Activated CD8-positive, alpha-beta memory T cell treated with anti-CD3 and anti-CD28 coated beads, Interleukin-2, amount 10 ng/mL, durations not matched to agents 7 days and 5 days (primary cell): ENCODE measurements at places on chromosomes 7 and 10.

DNA sequence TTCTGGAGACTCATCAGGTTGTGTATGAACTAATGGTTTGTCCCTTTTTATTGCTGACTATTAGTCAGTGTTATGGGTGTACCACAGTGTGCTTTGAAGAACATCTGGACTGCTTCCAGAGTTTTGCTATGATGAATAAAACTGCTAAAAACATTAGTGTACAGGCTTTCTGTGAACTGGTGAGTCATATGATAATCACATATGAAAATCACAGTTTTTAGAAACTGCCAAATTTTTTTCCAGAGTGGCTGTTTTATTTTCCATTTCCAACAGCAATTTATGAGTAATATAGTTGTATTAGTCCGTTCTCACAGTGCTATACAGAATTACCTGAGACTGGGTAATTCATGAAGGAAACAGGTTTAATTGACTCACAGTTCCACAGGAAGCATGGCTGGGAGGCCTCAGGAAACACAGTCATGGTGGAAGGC is 281.2 kb upstream of the VSTM2A start:
- no peak for DNase-seq

DNA sequence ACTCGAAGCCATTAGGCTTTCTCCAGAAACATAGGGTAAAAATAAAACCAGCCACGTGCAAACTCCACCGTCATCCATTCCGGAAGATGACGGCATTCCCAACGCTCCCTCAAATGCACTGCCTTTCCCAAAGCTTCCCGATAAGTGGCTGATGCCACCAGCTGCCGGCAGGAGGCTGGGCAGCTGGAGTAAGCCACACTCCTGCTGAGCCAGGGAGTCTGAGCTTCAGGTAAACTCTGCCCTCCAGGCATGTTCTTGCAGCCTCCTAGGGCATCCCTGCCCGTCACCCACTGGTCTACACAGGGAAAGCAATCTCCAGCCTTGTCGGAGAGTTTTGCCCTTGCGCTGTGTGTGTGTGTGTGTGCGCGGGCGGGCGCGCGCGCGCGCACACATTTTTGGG is 40.5 kb upstream of the TMEM273 start:
- DNase-seq = no peak

DNA sequence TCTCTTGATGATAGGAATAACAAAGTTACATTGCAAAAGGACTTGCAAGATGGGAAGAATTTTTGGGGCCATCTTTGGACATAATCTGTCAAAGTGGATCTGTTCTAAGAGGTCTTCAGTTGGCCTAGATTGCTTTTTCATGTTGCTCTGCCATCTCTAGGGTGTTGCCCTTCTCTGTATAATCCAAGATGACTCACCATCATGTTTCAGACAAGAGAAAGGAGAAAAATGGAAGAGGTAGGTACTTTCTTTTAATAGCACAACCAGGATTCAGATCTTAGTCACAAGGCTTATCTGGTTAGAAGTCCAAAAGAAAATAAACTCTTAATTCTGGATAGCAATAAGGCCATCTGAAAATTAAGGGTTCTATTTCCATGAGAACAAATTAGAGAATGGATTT is 38.7 kb upstream of the FOXP2 start:
- no peak for DNase-seq

DNA sequence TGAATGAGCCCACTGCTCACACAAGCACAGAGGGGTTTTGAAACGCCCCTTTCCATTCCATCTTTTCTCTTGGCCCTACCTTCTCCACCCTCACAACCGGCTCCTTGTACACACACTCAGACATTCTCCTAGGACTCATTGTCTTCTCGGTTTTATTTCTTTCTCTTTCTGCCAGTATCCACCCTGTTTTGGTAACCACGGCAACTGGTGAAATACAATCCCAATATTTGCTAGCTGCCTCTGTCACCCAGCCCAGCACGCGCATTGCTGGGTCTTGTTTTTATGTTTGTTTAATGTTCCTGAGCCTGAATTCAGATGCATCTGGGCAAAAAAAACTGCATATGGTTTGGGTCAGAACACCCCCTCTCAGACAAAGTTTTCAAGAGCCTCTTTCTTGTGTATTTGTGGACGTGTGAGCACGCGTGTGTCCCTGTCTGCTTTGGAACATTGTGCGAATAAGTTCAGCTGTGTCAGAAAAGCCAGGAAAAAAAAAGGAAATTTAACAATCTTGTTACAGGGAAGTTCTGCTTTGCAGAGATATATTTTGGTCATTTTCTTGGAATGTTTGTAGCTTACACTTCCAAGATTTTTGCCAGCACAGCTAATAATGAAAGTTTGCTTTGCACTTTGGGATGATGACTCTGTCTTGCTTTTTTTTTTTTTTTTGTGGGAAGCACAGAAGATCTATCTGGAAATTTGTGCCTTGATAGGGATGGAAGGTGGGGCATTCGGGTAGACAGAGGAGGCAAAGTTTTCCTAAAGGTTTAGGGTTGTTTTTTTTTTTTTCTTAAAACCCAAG is 225.9 kb downstream of the TRIL start:
- DNase-seq = no peak

DNA sequence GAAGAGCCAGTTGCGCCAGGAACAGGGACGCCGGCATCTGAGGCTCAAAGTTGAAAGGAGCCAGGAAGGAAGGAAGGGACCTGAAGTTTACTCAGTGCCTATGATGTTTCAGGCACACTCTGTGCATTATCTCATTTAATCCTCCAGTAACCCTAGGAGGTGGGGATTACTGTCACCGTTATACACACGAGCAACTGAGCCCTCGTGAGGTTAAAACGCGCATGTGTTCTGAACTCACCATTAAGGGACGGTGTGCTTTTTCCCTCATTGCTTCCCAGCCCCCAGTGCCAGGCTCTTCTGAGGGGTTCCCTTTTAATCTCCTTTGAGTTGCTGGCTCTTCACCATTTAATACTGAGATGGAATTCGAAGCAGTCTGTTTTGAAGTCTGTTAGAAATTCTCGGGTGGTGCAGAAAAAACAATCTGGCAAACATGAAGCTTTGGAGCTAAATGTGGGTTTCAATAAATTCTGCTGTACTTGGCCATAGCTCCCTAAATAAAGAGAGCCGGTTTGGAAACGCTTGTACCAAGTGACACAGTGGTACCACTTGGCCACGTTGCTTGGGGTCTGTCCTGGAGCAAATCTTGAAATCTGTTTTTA is 102.2 kb downstream of the TAX1BP1 start:
- no peak for DNase-seq

GRCh38 chr10:74373059-74373458 is 222.0 kb downstream of the ADK start:
- no peak for DNase-seq

GRCh38 chr7:47882635-47883034 is 65.6 kb downstream of the PKD1L1 start:
- no peak for DNase-seq

DNA sequence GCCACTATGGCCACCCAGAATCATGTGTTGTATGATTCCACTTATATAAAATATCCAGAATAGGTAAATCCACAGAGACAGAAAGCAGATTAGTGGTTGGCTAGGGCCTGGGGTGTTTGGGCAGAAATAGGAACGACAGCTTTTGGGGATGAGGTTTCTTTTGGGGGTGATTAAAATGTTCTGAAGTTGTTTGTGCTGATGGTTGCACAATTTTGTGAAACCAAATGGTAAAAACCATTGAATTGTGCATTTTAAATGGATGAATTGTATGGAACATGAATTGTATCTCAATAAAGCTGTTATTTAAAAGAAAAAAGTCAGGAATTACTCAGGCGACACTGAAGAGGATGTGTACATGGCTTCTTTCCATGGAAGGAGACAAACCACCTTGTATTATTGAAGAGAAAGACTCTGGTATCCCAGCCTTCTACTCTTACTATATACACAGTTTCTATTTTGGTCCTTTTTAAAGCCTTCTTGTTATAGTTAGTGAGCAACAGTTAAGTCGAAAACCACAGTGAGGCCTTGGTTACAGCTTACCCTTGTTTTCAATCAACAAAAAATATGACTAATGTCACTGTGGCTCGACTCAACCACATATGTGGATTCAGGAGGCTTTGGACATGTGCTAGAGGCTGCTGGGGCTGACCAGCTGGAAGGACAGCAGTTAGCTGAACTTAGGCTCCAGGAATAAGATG is 57.1 kb upstream of the KMT2E start:
- DNase-seq = peak; percentile 83

DNA sequence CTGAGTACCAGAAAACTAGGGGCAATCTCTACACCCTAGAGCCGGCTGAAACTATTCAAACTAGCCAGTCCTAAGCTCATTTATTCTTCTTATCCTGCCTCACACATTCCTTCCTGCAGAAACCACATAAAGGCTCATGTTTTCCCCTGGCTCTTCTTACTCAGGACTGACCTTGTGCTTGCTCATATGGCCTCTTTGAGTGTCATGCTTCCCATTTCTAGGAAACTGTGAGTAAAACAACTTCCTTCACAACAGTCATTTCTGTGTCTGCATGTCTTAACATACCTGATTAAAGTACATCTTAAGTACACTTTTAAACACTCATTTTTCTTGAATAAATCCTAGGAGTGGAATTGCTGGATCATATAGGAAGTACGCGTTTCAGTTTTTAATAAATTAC is 52.3 kb upstream of the KIAA1217 start:
- DNase-seq = no peak

- no peak for DNase-seq
These were observed 223.6 kb downstream of the ARL4A start for GRCh38 chr7:12911053-12911452.

GRCh38 chr10:87761892-87762291 is 56.1 kb downstream of the ATAD1 start:
- DNase-seq = peak; percentile 73

GRCh38 chr10:36448760-36449691 is 676.4 kb upstream of the ANKRD30A start:
- no peak for DNase-seq

DNA sequence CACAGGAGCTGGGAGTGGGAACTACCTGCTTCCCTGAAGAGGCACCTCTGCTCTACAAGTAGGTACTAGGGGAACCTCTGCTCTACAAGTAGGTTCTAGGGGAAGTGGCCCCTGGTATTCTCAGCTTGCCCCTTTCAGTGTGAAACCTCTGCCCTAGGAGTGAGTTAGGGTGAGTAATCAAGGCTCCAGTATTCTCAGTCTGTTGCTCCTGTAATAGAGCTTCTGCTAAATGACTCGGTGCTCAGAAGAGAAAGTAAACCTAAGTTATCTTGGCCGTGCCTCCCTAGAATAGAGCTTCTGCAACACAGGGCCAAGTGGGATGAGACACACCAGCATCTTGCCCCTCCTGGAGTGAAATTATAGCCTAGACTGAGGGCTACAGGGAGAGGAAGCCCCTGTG is 13.4 kb upstream of the RASSF4 start:
- DNase-seq = peak; percentile 16

DNA sequence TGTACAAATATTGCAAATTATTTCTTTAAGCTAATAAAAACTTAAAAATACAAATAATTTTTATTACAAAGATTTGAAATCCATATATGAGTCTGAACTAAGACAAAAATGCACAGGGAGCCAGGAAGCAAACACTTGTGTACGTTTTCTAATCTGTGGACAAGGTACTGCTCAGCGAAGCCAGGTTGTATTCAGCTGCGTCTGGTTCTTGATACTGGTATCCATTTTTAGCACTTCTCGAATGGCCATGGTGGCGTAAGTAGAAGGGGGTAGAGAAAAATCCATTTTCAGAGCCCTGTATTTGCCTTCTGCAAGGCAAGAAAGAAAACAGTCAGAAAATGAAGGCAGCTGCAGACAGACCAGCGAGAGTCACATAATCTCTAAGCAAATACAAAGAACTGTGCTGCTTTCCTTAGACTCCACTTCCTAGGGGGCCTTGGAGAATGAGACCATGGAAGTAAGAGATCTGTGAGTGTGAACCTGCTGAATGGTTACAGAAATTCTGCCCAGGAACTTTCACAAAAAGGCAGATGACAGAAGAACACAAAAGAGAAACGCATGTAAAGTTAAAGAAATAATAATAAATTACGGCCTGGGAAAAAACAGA is 64.3 kb downstream of the PUS7 start:
- DNase-seq = no peak

- no peak for DNase-seq
These were observed 139.3 kb downstream of the SLC25A13 start for GRCh38 chr7:96182424-96183158.

GRCh38 chr7:4201566-4201965 is 480.5 kb upstream of the FOXK1 start:
- no peak for DNase-seq

DNA sequence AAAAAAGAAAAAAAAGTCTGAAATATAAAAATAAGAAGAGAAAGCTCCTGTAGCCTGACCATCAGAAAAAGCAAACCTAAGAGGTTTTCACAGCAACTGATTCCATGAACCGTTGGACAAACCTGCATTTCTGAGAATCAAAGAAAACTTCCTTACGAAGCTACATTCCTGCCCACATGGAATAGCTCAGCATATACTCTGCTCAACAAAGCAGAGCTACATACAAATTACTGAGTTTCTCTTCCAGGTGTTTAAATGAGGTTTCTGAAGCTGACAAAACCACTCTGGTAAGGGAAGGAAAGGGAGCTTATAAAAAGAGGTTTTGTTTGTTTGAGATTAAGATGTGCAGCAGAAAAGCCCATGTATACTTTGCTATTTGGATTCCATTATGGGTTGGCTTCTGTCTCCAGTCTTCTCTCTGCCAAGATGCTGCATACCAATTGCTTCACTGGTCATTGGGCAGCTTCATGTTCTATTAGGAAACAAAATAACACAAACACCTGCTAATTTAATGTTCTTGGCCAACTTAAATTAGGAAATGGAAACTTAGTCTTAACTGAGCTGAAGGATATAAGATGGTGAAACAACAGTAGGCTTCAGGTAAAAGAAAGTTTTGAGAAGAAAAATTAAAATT is 314.1 kb downstream of the LRRTM3 start:
- no peak for DNase-seq

DNA sequence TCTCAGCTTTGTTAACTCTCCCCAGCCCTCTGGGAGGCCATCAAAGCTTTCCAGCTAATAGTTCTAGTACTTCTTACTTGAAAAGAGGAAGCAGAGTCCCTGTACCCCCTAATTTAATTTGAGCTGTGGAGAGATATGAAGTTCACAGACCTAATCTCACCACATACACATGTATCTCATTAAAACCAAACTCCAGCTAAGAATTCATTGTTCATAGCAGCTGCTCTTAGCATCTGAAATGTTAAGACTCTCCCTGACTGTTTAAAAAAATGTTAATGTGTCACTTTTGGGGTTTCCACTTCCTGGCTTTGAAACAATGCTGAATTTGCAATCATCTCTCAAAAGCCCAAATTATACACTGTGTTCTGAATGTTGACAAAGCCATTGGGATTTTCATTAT is 16.2 kb upstream of the MRC1 start:
- DNase-seq = no peak

GRCh38 chr10:65273115-65273514 is 1652.7 kb upstream of the LRRTM3 start:
- DNase-seq = no peak
